ENCODE measurements at places on chromosomes 7 and 10. TPM values are rescaled to one million over a fixed set of nuclear protein-coding genes. Genes with fewer than 3 reads are reported as not detected.

The OR2A12 gene
- not detected for total RNA-seq

The GPR26 gene
- total RNA-seq, result not detected

The RADIL gene
- total RNA-seq, result 0.35 TPM

The SHTN1 gene
- 9.4 TPM for total RNA-seq

The SUN3 gene
- not detected for total RNA-seq

- DNase-seq, result no peak
These were observed 9.2 kb downstream of the NPFFR1 start for GRCh38 chr10:70274643-70275042.

GRCh38 chr7:30178748-30179436 lies 44.1 kb downstream of the MTURN start:
- DNase-seq, result no peak

DNA sequence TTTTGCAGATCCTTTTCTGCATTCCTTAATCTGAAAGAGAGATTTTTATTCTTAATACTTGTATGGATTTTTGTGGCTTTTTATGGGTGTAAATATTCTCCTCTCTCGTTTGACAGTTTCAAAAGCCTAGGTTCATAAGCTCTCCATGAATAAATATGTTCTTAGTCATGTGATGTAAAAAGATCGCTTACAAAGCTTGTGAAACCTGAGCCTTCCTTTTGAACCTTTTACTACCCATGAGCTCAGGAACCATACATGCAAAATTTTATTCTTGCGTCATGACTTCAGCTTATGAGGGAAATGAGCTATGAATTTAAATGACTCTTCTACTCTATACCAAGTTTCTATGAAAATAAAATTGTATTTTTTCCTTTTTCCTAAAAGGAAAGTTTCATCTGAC lies 98.7 kb downstream of the POLL start:
- DNase-seq, result no peak

GRCh38 chr10:92785118-92785517 lies 63.2 kb upstream of the EXOC6 start:
- no peak for DNase-seq

DNA sequence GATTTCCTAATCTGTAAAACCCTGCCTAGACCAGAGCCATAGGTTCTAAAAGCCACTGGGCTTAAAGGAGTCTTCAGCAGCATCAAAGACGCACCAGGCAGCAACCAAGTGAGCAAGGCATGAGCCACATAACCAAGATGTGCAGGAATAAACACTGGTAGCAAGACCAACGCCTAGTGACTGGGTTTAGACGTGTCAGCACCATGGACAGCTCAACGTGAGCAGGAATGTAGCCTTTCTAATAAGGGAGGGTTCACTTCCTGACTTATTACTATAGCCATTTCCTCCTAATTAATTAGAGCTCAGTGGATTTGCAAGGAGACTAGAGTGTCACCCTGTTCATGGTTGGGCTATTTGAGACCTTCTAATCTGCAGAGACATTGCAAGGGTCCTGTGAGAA lies 223.7 kb downstream of the LHFPL3 start:
- no peak for DNase-seq

- no peak for DNase-seq
These were observed 39.1 kb upstream of the GNAI1 start for GRCh38 chr7:80095545-80095944.

DNA sequence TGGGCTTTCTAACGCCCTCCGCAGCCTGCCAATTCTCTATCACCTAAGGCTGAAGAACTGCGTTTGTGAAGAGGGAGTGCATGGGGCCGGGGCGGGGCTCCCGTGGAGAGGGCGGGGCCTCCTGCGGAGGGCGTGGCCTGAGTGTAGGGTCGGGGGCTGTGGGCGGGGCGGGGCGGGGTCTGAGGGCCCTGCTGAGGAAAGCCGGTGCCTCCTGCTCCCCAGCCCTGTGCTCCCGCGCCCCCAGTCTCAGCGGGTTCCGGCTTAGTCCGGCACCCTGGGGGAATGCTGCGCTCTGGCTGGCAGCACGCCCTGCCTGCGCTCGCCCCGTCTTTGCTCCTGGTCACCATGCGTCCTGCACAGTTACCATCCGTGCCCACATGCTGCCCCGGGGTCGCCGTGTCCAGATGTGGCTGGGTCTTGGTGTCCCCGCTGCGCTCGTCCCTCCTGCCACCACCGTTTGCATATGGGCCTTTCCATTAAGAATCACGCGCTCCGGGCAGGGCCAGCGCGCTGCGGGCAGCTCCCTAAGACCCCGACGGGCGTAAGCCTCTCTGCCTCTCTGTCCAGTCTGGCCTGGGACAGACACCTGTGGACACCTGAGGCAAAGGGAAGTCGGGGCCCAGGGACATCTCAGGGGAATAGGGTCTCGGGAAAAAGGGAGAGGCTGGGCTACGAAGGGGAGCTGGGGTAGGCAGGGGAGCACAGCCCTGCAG lies 144.0 kb upstream of the RET start:
- DNase-seq, result no peak

- no peak for DNase-seq
These were observed 369.7 kb downstream of the PLXNA4 start for GRCh38 chr7:132206594-132206993.

GRCh38 chr7:132218876-132219275 lies 357.4 kb downstream of the PLXNA4 start:
- DNase-seq, result no peak

DNA sequence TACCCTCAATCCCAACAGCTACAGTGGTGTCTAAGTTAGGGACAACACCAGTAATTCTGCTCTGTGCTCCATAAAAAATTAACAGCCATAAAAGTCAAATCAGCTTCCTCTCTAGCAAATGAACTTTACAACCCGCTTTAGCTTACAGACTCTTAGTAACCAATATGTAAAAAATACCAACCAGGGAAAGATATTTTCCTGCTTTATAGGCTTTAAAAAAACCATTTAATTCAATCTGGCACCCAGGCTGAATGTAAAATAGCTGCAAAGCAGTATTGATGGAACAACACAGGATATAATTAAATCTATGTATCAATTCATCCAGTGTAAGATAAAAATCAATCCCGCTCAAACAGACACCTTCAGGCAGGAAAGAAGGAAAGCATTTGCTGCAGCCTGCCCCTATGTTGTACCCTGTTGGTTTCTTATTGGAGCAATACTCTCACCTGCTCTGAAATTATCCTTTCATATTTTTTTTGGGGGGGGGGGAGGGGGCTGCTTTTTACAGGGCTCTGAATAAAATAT lies 98.6 kb downstream of the NXPH1 start:
- no peak for DNase-seq

DNA sequence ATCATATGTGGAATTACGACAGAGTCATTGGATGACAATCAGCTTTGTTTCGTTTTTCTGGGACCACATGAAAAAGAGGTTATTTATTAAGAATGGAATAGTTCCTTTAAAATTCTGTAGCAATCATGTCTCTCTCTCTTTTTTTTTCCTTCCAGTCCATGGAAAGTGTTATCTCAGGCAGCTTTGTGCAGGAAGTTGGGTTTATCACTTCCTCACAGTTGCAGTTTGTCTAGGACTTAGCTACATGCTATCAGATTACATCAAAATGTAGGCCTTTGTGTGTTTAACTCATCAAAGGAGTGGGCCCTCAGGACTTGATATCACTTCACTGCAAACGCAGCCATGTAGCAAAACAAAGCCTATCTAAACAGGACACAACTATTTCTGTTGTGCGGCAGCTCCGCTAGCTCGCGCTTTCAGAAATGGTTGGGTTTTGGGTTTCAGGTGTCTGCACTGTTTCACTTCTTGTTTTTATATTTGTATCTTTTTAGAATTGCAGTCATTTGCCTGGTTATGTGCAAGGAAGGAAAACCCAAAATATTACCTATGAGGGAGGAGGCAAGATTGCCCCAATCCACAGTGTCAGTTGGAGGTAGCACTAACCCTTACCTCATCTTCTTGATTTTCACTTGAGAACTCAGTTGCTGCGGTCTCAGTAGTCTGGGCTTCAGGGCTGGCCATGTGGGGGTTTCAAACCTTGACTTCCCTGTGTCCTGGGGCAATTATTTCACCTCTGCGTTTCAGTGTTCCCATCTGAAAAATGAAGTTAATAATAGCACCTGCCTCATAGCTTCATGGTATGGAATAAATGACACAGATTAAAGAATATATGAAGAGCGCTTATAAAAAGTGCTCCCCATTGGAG lies 66.7 kb downstream of the HHEX start:
- DNase-seq, result no peak

GRCh38 chr7:24945899-24946298 lies 34.1 kb downstream of the OSBPL3 start:
- no peak for DNase-seq

- no peak for DNase-seq
These were observed 98.3 kb upstream of the C7orf33 start for GRCh38 chr7:148492157-148492860.

GRCh38 chr7:128827971-128828711 lies 2.1 kb upstream of the FLNC start:
- DNase-seq, result no peak

- DNase-seq, result no peak
These were observed 91.6 kb upstream of the KMT2E start for GRCh38 chr7:104922182-104923009.

DNA sequence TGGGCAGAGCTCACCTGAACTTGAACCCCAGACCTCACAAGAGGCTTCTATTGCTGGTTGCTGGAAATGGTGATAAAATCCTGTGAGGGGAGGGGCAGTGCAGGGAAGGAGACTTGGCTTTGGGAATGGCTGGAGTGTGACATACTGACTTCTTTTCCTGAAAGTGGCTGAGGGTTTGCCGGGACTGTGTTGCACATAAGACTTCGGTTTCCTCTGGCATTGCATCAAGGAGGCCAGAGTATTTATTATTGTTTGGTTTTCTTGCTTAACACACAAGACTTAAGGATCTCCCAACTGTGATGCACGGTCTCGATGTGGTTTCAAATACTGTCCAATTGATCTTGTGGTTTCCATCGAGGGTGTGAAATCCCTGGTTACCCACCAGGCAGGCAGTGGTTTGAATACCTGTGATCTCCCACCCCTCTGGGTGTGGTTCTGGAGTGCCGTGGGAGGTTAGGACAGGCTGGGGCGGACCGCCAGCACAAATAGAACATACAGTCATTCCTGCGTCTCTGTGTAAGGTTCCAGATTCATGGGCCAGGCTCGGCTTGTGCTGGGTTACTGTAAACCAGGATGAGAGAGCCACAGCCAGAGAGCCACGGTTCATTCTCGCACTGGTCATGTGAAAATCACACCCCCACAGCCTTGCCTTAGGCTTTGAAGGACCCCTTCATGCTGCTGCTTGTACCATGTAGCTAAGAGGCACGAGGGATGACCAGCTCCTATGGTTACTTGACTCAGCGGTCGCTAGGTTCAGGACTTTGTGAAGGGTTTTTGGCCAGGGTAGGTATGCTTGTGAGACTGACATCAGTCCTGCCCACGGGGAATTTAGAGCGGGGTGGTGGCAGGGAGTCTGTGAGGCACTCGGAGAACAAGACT lies 39.2 kb downstream of the WBP1L start:
- DNase-seq, result no peak

DNA sequence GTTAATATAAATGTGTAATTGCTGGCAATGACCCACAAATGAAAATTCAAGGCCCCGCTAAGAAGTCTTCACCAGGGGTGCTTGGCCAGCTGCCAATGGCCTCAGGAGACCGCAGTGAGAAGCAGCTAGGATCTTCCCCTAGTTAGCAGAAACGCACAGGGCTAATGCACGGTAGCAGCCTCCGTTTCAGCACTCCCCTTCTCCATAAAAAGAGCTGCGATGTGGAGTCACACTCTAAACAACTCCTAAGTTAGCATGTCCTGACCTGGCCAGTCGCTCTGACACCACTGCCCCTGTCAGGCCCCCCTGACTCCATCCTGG lies 139.0 kb downstream of the SEPTIN14 start:
- DNase-seq, result no peak

DNA sequence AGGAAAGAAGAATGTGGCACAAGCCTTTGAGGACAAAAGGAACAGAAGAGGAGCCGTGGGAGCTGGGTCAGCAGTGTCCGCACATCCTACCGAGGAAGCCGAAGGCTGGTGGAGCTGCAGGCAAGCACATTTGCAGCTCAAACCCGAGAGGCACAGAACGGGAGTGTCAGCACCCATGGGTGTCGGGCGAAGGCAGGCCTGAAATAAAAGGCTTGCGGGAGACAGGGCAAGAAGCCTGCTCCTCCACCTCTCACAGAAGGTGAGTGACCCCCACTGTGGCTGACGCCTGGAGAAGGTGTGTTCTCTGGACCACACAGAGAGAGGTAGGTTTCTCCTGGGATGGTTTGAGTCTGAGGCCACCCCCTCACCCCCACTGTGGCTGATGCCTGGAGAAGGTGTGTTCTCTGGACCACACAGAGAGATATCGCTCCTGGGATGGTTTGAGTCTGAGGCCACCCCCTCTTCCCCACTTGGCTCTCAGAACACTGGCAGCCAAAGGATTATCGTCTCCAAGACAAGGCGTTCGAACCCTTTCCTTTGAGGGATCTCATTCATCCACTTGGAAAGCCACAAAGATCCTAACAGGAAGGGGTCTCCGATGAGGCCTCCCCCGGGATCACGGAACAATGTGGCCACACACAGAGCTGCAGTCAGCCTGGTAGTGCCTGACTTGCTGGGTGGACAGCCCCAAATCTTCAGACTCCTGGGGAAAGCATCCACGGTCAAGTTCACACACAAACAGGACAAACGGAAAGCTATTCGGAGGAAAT lies 21.6 kb upstream of the GTPBP4 start:
- no peak for DNase-seq

DNA sequence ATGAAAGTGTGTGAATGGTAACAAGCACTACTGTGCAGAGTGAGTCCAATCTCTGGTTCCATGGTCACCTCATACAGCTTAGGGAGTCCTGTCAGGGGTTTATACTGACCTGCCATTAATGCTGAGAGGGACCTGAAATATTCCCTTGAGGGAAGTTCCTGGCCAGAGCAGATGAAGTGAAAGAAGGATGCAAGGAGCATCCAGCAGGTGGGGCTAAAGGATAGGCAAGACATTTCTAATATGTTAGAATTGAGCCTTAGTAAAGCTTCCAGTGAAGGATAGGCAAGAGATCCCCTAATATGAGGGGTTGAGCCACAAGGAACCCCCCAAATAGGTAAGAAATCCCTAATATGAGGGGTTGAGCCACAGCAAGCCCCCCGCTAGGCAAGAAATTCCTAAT lies 25.5 kb upstream of the FAM221A start:
- DNase-seq, result no peak

- no peak for DNase-seq
These were observed 69.4 kb downstream of the SH3PXD2A start for GRCh38 chr10:103786020-103786419.
